Sciatic nerve (tissue), 2 donors: ENCODE measurements at places on chromosomes 3 and 15.
A peak's percentile ranks its signal among the peaks of the same experiment; 100 is the strongest.

DNA sequence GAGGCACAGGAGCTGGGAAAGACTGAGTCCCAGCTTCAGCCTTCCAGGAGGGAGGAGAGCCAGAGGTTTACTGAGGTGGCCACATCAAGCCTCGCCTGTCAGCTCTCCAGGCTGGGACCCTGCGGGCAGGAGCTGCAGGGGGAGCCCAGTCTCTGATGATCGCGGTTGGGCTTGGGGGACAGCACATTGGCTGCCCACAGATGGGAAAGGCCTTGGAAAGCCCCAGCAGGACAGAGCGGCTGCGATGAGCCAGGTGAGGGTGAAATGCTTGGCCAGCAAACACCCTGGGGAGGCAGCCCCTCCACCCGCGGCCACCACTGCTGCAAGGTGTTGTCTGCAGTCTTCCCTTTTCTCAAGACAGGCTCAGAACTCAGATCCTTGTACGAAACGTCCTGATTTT, 31.2 kb downstream of the SEC61A1 start:
- peak; percentile 36 for DNase-seq

DNA sequence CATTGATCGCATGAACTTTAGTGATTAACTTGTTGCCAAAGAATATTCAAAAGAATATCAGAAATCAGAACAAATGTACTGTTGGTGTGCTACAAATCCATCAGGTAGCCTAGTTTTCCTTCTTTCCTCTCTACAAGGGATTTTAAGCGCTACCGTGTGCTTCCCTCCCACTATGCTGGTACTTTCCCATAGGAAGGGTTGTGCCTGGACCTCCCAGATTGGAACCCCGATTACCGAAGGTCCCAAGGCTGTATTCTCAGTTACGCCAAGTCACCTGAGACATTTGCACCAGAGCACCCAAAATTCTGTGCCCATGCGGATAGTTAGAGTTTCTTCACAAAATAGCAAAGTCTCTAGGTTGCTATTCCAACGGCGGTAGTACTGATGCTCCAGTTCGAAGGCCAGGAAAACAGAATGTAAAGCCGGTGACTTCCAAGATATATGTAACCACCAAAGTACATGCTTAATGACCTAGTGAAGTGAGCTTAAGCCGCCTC, 23.4 kb upstream of the GATM start:
- DNase-seq, result no peak

GRCh38 chr15:40927873-40928806, 1.0 kb upstream of the DLL4 start:
- DNase-seq, result no peak

DNA sequence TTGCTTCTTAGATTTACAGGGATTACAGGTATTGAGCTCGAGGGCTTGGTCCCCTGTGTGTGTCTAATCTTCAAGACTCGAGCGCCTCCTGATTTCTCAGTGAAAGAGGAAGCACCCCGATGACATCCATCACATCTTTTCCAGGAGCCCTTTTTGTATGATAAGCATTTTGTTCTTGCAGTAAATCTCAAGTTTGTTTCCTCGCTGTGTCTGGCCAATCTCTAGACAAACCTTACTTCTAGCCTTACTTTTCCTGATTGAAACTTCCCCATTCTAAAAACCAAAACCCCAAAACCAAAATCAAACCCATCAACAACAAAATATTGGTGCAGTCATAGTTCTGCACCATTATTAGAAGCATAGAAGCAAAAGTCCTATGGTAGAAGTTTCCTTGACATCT, 286.0 kb downstream of the NFKBIZ start:
- no peak for DNase-seq

GRCh38 chr3:179697736-179698332, 45.0 kb downstream of the USP13 start:
- DNase-seq, result no peak

- no peak for DNase-seq
Measured at GRCh38 chr15:77710206-77710605, 77.5 kb upstream of the LINGO1 start.

- peak; percentile 77 for DNase-seq
Measured at GRCh38 chr15:93973287-93973686, 258.1 kb upstream of the MCTP2 start.

- no peak for DNase-seq
Measured at GRCh38 chr15:77688693-77689092, 56.0 kb upstream of the LINGO1 start.

GRCh38 chr15:56877255-56877970, 41.0 kb upstream of the TCF12 start:
- no peak for DNase-seq

- DNase-seq, result peak; percentile 74
Measured at GRCh38 chr3:50436114-50436674, 67.2 kb downstream of the CACNA2D2 start.

DNA sequence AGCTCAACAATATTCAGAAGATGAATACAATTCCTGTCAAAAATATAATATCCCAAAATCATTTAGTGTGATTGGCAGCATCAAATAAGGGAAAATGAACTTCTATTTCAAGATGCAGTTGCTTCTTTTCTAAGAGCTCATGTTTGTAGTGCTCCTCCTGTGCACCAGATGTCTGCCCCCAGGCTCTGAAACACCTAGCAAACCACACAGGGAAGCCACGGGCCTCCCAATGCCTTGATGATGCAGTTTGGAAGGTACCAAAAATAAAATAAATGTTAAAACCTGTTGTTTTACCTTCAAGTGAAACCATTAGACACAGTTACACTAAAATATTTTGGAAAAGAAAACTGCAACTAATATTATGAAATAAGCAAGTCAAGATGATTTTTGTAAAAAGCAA, 22.2 kb downstream of the CFAP20DC start:
- no peak for DNase-seq

DNA sequence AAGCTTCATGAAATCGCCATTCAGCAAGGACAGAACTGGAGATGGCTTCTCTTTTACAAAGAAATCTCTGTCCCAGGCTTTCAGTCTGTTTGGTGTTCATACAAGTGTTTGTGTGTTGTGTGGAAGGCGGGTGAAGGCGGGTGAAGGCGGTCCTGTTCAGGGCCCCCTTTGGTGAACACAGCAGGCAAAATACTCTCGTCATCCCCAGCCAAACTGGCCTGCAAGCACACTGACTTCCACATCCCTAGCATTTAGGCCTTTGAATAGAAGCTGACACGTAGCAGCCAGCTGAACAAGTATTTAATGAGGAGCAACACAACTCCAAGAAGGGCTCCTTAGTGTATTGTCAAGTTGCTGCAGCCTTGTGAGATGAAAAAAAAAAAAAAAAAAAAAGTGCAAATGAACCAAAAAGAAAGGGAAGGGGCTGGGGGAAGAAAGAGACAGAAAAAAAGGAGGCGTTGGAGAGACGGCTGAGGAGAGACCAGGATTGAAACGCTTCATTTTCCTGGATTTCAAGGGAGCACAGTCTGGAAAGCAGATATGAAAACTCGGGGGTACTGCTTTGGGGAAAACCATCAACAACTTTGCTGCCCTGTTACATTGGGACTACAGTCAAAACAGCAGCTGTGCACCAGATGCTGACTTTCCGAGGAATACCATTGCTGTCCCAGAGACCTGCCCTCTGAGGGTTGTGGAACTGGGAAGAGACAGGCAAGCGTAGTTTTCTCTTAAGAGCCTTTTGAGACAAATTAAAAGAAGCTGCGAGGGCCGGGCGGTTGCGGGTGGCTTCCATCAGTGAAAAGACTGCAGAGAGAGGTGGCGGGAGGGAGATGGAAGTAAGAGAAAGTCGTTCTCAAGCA, 74.6 kb downstream of the TGFBR2 start:
- DNase-seq, result peak; percentile 79

DNA sequence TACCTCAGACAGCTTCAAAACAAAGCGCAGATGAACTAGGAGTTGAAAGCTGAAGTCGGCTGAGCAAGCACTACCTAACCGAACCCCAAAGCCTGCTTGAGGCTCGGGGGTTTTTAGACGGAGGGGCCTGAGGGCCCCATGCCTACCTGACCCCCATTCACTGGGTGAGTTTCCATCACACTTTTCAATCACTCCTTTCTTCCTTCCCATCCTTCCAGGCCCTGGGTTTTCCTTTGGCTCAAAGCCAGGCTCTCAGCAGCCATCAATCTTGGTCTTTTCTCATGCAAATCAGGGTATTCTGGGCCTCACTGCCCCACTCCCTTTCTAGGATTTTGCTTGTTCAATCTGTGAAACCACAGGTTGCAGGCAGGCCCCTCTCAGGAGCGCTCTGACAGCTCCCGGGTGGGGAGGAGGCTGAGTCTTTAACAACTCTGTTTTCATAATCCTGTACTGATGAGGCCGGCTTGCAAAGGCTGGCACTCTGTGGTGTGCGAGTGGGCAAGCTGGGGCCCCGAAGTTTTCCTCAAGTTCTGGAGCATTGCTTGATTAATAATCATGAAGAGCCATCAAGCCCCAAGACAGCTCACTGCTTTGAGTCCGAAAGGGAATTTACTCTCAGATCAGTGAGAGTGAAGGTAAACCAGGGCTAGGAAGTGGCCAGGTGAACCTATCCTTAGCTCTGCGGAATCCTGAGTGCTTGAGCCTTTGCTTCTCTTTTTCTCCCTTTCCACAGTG, 97.6 kb downstream of the FRMD4B start:
- no peak for DNase-seq

- DNase-seq, result no peak
Measured at GRCh38 chr15:67840749-67841512, 1.1 kb upstream of the RNU6-1 start.

DNA sequence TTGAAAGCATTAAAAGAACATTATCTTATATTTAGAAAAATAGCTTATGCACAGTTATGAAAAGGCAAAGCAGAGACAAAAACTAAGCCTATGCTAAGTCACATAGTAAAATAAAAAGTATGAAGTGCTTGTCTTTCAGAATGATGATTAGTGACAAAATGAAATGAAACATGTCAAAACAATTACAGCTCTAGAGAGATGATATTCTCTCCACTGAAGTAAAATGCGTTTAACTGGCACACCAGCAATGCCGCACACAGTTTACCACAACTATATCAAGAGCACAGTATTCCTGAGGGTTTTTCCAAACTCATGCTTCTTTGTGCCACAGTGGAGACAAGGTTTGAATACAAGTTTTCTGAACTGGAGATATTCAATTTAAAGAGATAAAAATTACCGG, 2.1 kb upstream of the ZBBX start:
- DNase-seq, result no peak

- DNase-seq, result peak; percentile 70
Measured at GRCh38 chr3:41198526-41198925, 779 bp upstream of the CTNNB1 start.

DNA sequence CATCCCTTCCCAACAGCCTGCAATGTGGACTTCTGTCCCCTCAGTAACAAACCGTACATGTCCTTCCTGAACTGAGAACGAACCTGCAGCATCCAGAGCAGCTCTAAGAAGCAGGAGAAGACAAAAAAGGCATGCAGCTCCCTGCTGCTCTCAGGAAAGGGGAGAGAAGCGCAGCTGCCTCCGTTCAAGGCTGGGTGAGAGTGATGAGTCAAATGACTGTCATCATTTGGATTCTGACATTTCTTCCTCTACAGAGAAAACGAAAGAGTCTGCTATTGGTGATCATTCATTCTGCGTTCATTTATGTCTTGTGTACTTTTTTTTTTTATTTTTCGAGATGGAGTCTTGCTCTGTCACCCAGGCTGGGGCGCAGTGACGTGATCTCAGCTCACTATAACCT, 677.8 kb downstream of the FHIT start:
- no peak for DNase-seq

- DNase-seq, result no peak
Measured at GRCh38 chr15:31258260-31258659, 68.4 kb upstream of the KLF13 start.

DNA sequence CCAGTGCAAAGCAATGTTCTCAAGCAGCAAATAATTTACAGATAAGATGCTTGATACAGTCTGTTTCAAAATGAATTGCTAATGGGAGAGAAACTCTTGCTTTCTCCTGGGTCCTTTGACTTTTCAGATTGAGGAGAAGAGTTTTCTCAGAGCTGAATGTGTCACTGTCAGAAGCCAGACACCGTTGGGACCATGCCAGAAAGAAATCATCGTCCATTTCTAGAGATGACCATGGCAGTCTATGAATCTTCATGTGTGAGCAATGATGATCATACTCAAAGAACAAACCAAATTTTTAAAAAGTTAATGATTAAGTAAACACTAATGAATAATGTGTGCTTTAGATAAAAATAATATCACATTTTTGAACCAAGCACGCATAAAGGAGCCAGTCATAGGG, 77.6 kb downstream of the ZNF385D start:
- no peak for DNase-seq

DNA sequence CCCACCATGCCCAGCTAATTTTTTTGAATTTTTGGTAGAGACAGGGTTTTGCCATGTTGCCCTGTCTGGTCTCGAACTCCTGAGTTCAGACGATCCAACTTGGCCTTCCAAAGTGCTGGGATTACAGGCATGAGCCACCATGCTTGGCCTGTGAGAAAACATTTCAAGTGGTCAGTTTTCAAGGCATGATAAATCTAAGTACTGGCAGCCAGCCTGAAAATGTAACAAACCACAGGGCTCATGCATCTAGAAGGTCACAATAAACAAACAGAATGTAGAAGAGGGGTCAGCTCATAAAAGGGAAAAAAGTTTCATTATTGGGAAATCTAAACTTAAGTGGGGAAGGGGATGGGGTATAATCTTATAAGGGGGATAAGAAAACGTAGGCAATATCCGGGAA, 39.9 kb downstream of the PPCDC start:
- no peak for DNase-seq

DNA sequence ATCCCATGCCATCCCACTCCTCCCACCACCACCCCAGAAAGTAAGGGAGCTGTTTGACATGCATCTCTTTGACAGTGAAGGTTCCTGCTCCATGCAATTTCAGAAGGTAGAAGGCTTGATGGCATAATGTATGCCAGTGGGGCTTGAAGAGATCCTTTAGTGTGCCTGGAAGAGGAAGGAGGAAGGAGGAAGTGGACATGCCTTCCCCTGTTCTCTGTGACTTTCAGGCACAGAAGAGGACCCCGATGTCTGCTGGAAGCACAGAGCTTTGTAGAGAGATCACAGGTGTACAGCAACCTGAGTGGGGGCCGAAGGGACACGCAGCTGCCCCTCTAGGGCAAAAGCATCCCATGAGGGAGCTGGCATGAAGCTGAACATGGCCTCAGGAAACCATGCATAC, 171.6 kb downstream of the CD47 start:
- DNase-seq, result no peak

- no peak for DNase-seq
Measured at GRCh38 chr15:44102675-44103254, 92.3 kb downstream of the FRMD5 start.

GRCh38 chr3:30059240-30059639, 547.2 kb upstream of the TGFBR2 start:
- DNase-seq, result no peak
